ENCODE measurements at places on chromosomes 7 and 10. TPM values are rescaled to one million over a fixed set of nuclear protein-coding genes. Genes with fewer than 3 reads are reported as not detected.
A peak's percentile ranks its signal among the peaks of the same experiment; 100 is the strongest.

GRCh38 chr7:116911801-116912200 lies 41.5 kb upstream of the ST7 start:
- DNase-seq = no peak

DNA sequence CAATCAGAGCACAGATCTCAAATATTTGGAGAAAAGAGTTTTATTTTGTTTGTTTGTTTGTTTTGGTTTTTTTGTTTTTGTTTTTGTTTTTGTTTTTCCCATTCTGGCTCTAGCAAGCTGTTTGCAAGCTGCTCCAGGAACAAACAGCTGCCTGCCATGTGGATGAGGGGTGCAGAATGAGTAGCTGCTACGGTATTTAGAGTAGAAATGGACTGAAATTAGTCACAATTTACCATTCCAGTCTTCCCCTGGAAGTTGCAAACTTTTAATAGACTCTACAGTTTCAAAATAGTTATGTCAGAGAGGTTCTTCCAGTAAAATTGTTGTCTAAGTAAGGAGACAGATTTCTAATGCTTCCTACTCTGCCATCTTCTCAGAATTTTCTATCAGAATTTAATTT lies 27.1 kb upstream of the TAS2R16 start:
- no peak for DNase-seq

- no peak for DNase-seq
Measured at GRCh38 chr7:34761206-34761605, 103.2 kb downstream of the NPSR1 start.

- peak; percentile 35 for DNase-seq
Measured at GRCh38 chr10:111076682-111077478, at the start of gene ADRA2A. Gene ADRA2A (plus strand): TSS chr10:111077029. CDS start chr10:111077997, 968 bp downstream.

GRCh38 chr7:92633211-92633906 lies 43.2 kb upstream of the FAM133B start:
- no peak for DNase-seq

The MRPS17 gene
- 19.4 TPM for total RNA-seq

GRCh38 chr7:151744656-151745638 lies 132.0 kb downstream of the PRKAG2 start:
- peak; percentile 73 for DNase-seq

The HOXA7 gene
- total RNA-seq = 0.36 TPM

The PDE6C gene
- not detected for total RNA-seq

The SUN3 gene
- not detected for total RNA-seq

The ARMC10 gene
- total RNA-seq = 22.6 TPM

GRCh38 chr10:131816941-131817700 lies 83.7 kb upstream of the PPP2R2D start:
- no peak for DNase-seq

DNA sequence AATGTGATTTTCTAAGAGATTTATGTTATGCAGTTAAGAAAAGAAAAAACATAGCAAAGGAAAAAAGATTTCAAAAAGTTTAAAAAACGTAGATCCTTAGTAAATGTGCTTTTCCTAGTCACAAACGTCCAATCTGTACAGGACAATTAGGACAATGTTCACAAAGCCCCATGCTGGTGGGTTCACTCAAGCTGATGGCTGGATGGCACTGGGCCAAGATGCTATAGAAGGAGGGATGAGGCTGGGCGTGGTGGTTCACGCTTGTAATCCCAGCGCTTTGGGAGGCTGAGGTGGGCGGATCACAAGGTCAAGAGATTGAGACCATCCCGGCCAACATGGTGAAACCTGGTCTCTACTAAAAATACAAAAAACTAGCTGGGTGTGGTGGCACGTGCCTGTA lies 22.1 kb downstream of the SVIL start:
- DNase-seq = no peak

DNA sequence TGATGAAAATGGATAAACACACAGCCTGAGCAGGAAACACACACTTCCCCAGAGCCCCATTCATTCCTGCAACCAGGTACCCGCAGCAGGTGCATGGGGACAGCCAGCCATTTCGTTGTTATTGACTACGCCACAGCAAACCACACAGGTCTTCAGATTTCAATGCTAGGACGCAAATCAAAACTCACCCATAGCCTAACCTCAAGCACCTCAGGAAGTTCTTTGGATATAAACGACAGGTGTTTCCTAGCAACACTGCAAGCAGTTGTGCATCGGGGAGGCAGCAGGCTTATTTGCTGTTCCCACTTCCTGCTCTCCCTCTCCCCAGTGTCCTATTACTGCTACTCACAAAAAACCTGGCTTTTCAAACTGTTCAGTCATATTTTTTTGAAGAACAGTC lies 176.5 kb upstream of the FRMD4A start:
- no peak for DNase-seq

DNA sequence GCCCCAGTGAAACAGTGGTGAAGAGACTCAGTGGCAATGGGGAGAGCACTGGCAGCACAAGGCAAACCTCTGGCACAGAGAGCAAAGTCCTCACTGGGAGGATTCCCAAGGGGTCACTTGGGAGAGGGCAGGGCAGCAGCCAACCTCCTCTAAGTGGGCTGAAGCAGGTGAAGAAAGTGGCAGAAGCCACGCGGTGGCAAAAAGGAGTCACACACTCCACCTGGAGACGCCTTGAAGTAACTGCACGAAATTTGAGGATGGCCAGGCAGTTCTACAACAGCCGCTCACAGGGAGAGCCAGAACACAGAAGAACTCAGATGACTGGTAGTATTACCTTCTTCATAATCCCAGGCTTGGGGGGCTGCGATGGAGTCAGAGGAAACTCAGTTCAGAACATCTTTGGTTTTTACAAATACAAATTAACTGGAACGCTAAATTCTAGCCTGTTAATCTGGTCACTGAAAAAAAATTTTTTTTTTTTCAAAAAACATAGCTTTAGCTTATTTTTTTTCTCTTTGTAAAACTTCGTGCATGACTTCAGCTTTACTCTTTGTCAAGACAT lies 574 bp upstream of the IL6 start:
- DNase-seq = no peak

The CFAP58 gene
- 3.5 TPM for total RNA-seq

- DNase-seq = no peak
Measured at GRCh38 chr7:2931034-2931415, 86.9 kb upstream of the GNA12 start.
